ENCODE measurements at places on chromosomes 7 and 10.

- DNase-seq = no peak
These were observed 99.2 kb downstream of the DLG5 start for GRCh38 chr10:77827366-77827765.

DNA sequence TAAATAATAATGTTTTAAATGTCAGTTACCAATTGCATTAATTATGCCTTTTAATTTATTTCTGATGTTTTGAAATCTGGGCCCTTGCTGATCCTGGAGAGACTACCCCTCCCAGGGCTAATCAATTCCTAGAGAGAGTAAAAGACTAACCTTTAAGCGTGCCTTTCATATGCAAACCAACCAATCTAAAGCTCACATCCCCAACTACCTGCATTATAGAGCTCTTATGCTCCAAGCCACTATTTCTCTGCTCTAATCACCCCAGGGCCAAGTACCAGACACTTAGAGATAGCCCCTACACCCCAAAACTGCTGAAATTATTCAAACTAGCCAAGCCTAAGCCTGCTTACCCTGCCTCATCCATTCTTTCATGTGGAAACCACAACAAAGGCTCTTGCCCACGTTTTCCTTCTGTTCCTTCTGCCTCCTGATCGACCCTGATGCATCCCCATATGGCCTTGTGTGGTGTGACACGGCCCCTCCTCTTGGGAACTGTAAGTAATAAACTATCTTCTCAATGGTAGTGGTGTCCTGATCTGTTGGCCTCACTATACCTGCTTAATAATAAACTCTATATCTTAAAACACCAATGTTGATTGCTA, 97.7 kb downstream of the HIBADH start:
- no peak for DNase-seq

DNA sequence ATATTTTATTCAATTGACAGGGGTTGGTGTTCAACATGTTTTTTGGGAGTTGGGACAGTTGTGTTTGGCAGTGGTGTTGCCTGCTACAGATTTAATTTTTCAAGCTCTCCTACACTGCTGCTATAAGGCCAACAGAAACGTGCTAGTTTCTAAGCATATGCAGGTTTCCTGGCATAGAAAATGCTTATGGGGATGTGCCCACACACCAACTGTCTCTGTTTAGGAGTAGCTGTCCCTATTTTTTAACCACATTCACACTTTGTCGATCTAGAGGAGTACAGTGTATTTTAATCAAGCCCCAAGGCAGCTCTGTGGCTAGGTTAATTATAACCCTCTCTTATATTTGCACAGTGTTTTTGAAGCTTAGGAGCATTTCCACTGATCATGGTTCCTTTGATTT, 28.6 kb downstream of the TMEM178B start:
- no peak for DNase-seq

- no peak for DNase-seq
These were observed 45.0 kb downstream of the JAKMIP3 start for GRCh38 chr10:132110713-132111112.

GRCh38 chr10:79331709-79332108, 15.6 kb upstream of the PPIF start:
- DNase-seq = peak; percentile 97
